Thoracic aorta (tissue), 2 donors: ENCODE measurements at places on chromosomes 4 and X.
A peak's percentile ranks its signal among the peaks of the same experiment; 100 is the strongest.

DNA sequence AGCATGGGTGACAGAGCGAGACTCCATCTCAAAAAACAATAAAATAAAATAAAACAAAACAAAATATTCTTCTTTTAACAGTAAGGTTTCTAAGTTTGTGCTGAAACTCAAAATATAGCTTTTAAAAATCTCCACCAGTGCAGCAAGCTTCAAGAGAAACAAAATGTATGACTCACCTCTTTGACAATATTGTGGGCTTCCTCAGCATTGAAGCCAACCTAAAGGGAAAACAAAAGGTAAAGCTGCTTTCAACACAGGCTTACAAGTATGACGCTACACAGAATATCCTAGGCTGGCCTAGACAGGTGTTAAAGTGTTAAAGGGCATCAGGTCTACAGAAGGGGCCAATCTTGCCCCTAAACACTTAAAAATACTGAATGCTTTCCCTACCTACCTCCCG is 1.2 kb downstream of the DYNLT3 start:
- H3K36me3 ChIP-seq, result no peaks in the 10 kb centered on the region
- DNase-seq, result no peak
- no peaks in the 10 kb centered on the region for H3K27me3 ChIP-seq
- H3K4me1 ChIP-seq, result peaks cover 8% of the 10 kb centered on the region
- peak overlapping the region; percentile 92 for H3K4me3 ChIP-seq

DNA sequence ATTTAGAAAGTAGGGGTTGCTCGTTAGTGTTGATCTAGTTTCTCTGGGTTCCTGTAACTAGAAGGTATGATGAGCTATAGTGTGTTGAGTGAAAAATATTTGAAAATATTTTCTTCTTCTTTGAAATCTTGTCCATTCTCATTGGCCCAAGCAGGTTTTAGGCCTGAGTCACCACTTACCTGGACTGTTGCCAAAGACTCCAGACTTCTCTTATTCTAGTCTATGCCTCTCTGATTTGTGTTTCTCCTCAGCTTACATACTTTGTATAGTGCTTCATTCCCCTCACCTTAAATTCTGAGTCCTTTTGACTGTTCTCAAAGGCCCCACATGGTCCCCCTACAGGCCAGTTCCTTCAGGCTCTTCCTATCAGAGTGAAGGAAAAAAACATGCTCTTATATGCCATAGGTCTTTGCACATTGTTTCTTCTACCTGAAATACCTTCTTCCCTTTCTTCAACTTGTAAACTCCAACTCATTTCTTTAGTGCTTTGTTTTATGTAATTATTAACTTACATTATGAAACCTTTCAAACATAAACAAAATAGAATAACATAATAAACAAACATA is 258.2 kb downstream of the PPP1R2C start:
- H3K36me3 ChIP-seq, result no peaks in the 10 kb centered on the region
- no peak overlapping the region for H3K4me3 ChIP-seq
- H3K27me3 ChIP-seq, result no peaks in the 10 kb centered on the region
- no peak overlapping the region for H3K27ac ChIP-seq

GRCh38 chr4:21205821-21206531 is 505.7 kb downstream of the PACRGL start:
- no peaks in the 10 kb centered on the region for H3K27me3 ChIP-seq
- H3K4me1 ChIP-seq, result no peaks in the 10 kb centered on the region
- DNase-seq, result no peak
- no peak overlapping the region for H3K4me3 ChIP-seq

- H3K27me3 ChIP-seq, result no peaks in the 10 kb centered on the region
- DNase-seq, result no peak
- peaks cover 34% of the 10 kb centered on the region for H3K4me1 ChIP-seq
- no peak overlapping the region for H3K27ac ChIP-seq
These were observed 96.1 kb downstream of the FRYL start for GRCh38 chr4:48683784-48684666.

DNA sequence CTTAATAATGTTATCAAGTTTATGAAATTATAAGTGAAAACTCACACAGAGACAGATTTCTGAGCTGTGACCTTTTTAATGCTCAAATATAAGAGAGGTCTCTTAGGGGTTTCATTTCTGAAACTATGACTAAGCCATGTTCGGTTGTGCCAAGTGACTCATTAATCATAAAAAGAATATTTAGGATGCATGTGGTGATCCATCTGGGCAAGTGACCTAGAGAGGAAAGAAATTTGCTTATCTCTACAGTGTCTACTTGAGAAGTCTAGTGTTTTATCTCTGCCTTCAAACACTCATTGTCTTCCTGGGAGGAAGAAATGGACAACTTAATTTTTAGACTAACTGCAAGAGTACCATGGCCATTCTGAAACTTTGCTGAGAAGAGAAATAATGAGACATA is 545.3 kb upstream of the GRID2 start:
- no peaks in the 10 kb centered on the region for H3K36me3 ChIP-seq
- no peaks in the 10 kb centered on the region for H3K27me3 ChIP-seq
- H3K27ac ChIP-seq, result no peak overlapping the region
- no peak for DNase-seq
- no peak overlapping the region for H3K4me3 ChIP-seq

DNA sequence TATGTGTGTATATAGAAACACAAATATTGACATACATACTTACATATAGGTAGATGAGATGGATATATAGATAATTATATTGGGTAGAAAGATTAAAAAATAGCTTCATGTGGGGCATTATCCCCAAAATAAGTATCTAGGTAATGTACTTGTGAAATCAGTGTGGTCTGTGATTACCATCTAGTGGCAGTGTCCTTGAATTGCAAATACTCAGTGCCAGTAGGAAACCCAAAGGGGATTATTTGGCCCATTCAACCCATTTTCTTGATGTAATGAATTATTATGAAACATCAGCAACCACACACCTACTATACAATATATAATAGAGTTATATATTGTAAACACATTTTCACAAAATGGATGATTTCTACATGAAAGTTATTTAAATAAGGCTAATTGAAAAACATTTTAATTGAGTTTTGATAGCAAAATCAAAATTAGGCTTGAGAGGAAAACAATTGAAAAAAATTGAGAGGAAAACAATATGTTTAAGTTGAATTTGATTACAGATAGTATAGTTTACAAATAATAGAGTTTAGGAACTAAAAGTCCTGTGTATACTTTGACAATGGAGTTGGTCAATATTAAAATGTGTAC is 389.4 kb downstream of the GALNTL6 start:
- no peak overlapping the region for H3K4me3 ChIP-seq
- no peaks in the 10 kb centered on the region for H3K36me3 ChIP-seq
- no peak overlapping the region for H3K27ac ChIP-seq
- DNase-seq, result no peak
- H3K27me3 ChIP-seq, result no peaks in the 10 kb centered on the region

DNA sequence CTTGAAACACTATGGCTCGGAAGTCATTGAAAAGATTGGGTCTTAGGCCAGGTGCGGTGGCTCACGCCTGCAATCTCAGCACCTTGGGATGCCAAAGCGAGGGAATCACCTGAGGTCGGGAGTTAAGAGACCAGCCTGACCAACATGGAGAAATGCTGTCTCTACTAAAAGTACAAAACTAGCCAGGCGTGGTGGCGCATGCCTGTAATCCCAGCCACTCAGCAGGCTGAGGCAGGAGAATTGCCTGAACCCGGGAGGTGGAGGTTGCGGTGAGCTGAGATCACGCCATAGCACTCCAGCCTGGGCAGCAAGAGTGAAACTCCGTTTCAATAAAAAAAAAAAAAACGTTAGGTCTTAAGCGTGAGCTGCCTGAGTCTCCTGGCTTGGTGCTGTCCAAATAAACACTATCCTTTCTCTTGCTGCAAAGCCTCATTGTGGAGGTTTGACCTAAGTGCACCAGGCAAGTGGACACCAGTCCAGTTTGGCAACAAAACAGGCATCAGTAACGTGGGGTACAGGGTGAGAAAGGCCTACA is 185.9 kb downstream of the DHRSX start:
- no peaks in the 10 kb centered on the region for H3K4me1 ChIP-seq
- H3K4me3 ChIP-seq, result no peak overlapping the region
- H3K27ac ChIP-seq, result no peak overlapping the region

- no peak overlapping the region for H3K27ac ChIP-seq
- peak overlapping the region; percentile 18 for H3K4me3 ChIP-seq
- no peak for DNase-seq
- no peaks in the 10 kb centered on the region for H3K27me3 ChIP-seq
- peaks cover 20% of the 10 kb centered on the region for H3K4me1 ChIP-seq
These were observed 146.8 kb downstream of the PPP3CA start for GRCh38 chr4:101200561-101200960.

DNA sequence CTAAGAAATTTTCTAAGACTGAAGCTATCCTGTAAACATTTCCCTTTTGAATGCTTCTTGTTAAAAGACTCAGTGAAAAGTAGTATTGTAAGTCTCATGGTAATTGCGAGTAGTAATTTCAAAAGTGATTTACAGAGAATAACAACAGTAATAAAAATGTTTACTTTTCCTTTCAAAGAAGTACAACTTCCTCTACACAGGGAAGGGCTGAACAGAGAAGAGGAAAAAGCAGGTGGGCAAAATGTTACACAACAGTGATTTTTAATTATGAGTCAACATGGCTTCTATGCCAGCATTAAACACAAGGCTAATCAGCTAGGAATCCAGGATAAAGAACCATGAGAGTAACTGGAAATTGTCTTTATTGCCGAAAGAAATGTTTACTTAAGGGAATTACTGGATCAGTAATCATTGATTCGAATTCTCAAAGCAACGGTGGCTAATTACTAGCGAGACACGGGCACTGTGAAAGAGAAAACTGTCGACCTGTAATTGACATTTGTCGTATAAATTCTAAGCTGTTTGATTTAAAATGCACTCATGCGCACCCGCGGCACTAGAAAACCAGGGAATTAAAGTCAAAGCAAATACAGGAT is 15.4 kb downstream of the UTP3 start:
- DNase-seq, result no peak
- H3K4me1 ChIP-seq, result peaks cover 15% of the 10 kb centered on the region
- H3K27ac ChIP-seq, result peak overlapping the region; percentile 94
- H3K36me3 ChIP-seq, result no peaks in the 10 kb centered on the region
- H3K27me3 ChIP-seq, result no peaks in the 10 kb centered on the region

GRCh38 chr4:37794056-37794455 is 32.4 kb upstream of the PGM2 start:
- H3K27me3 ChIP-seq, result no peaks in the 10 kb centered on the region
- H3K4me1 ChIP-seq, result no peaks in the 10 kb centered on the region

- no peaks in the 10 kb centered on the region for H3K36me3 ChIP-seq
- no peak overlapping the region for H3K27ac ChIP-seq
- no peak overlapping the region for H3K4me3 ChIP-seq
- no peaks in the 10 kb centered on the region for H3K27me3 ChIP-seq
These were observed 979.6 kb upstream of the POU3F4 start for GRCh38 chrX:82528525-82528924.

DNA sequence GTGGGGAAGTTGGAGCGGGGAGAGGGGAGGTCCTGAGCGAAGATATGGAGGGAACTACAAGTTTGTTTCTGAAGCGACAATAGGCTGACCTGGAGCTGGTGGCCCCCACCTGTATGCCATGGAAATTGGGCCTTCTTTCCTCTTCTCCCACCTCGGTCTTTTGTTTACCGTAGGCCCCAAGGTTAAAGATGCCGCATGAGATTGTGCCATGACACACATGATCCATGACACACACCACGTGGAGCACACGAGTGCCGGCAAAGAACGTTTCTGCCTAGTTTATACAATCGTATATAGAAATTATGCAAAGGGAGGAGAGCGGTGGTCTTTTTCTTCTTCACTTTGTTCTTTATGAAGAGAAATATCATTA is 408 bp downstream of the TMEM33 start:
- peaks cover 12% of the 10 kb centered on the region for H3K4me1 ChIP-seq
- no peak for DNase-seq
- H3K36me3 ChIP-seq, result peaks cover 4% of the 10 kb centered on the region
- H3K27me3 ChIP-seq, result no peaks in the 10 kb centered on the region
- H3K27ac ChIP-seq, result peak overlapping the region; percentile 40

GRCh38 chrX:148601034-148601433 is 100.6 kb downstream of the AFF2 start:
- H3K4me3 ChIP-seq, result no peak overlapping the region
- DNase-seq, result no peak
- H3K27ac ChIP-seq, result no peak overlapping the region
- H3K4me1 ChIP-seq, result no peaks in the 10 kb centered on the region

- no peak for DNase-seq
- H3K27ac ChIP-seq, result no peak overlapping the region
- no peak overlapping the region for H3K4me3 ChIP-seq
- H3K27me3 ChIP-seq, result no peaks in the 10 kb centered on the region
These were observed 39.6 kb downstream of the NUDT11 start for GRCh38 chrX:51456814-51457213.

DNA sequence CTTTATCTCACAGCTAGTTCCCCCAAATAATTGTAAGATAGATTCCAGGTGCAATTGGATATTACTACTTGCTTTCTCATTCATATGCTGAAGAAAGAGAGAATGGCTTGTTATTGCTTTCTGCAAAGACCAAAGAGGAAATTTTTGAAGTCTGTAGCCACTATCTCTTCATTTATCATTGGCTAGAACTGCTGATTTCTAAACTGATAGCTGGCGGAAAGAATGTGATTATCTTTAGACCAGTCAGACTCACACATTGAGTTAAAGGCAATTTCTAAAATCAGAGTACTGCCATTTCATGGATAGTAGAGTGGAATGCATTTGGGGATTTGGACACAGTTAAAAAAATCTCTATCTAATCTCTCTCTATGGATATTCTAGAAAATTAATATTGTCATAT is 12.4 kb upstream of the TMPRSS11E start:
- no peak overlapping the region for H3K27ac ChIP-seq
- no peaks in the 10 kb centered on the region for H3K36me3 ChIP-seq
- H3K4me3 ChIP-seq, result no peak overlapping the region
- no peaks in the 10 kb centered on the region for H3K4me1 ChIP-seq
- no peaks in the 10 kb centered on the region for H3K27me3 ChIP-seq

GRCh38 chrX:80663331-80663730 is 146.3 kb downstream of the BRWD3 start:
- no peaks in the 10 kb centered on the region for H3K4me1 ChIP-seq
- no peak for DNase-seq
- H3K36me3 ChIP-seq, result no peaks in the 10 kb centered on the region
- H3K27ac ChIP-seq, result no peak overlapping the region

- H3K4me3 ChIP-seq, result no peak overlapping the region
- peaks cover 24% of the 10 kb centered on the region for H3K4me1 ChIP-seq
- H3K27ac ChIP-seq, result peak overlapping the region; percentile 19
- no peak for DNase-seq
- H3K27me3 ChIP-seq, result no peaks in the 10 kb centered on the region
- peaks cover 18% of the 10 kb centered on the region for H3K36me3 ChIP-seq
These were observed 20.7 kb downstream of the USP53 start for GRCh38 chr4:119233191-119233590.

DNA sequence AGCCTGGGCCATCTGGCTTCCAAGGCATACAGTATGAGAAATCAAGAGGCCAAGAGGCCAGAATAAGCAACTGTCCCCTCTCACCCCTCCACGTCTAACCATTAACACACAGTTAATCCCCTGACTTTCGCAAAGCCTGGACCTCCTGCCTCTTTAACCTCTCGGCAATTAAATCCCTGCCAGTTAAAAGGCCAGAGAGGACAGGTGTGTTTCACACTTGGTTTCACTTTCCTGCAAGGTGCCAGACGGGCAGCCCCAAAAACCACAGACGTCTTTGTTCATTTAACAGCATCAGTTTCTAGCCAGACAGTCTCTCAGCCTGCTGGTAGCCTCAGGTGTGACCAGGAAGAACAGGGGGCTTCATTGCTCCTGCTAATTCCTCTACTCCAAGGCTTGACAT is 91.1 kb upstream of the KIT start:
- no peaks in the 10 kb centered on the region for H3K4me1 ChIP-seq
- no peak overlapping the region for H3K27ac ChIP-seq
- H3K4me3 ChIP-seq, result no peak overlapping the region
- no peak for DNase-seq
- no peaks in the 10 kb centered on the region for H3K36me3 ChIP-seq
